ENCODE measurements at places on chromosomes 5 and 9. TPM values are rescaled to one million over a fixed set of nuclear protein-coding genes. Genes with fewer than 3 reads are reported as not detected.

Gene FOXI1
- total RNA-seq: 0.18 TPM

Gene BNC2
- 40.8 TPM for total RNA-seq

DNA sequence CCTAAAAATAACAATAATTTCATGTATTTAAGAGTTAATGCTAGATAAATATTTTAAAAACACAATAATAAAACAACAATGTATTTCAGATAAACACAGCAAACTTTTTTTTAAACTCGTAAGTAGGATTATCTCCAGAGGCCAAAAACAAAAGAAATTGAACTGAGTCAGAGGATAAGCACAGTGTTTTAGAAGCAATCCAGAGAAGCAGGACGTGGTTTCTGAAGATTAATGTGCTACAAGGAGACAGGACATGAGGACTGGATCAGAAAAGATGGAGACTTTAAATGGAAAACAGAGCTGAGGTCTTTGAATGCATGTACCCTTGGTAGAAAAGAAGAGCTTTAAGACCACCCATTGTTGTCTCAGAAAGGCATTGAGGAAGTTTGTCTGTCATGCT is 491.2 kb upstream of the TLE4 start:
- no peaks in the 10 kb centered on the region for H3K4me1 ChIP-seq
- H3K4me3 ChIP-seq: no peak overlapping the region
- H3K36me3 ChIP-seq: no peaks in the 10 kb centered on the region
- no peaks in the 10 kb centered on the region for H3K27me3 ChIP-seq

DNA sequence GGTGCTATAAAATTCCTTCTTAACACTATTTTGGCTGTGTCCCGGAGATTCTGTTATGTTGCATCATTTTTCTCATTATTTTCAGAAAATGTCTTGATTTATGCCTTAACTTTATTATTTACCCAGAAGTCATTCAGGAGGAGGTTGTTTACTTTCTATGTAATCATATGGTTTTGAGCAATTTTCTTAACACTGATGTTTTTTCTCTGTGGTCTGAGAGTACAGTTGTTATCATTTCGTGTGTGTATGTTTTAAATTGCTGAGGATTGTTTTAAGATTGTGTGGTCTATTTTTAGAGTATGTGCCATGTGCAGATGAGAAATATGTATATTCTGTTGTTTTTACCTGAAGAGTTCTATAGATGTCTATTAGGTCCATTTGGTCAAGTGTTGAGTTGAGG is 498.1 kb upstream of the ZNF608 start:
- DNase-seq: no peak
- H3K27ac ChIP-seq: no peak overlapping the region
- H3K27me3 ChIP-seq: no peaks in the 10 kb centered on the region
- no peak overlapping the region for H3K4me3 ChIP-seq
- no peaks in the 10 kb centered on the region for H3K36me3 ChIP-seq

DNA sequence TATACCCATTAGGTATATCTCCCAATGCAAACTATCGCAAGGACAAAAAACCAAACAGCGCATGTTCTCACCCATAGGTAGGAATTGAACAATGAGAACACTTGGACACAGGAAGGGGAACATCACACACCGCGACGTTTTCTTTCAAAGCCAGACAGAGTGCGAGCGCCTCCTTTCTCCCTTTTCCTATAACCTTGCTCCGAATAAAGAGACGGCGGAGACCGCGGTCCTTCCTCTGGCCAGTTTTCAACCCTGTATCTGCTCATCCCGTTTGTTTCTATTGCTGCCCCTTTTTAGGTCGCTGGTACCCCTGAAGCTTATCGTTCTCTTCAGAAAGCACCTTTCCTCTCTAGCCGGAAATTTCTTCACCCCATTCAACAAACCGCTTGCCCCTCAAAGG is 1.3 kb downstream of the LVRN start:
- H3K27me3 ChIP-seq: peaks cover 33% of the 10 kb centered on the region
- peak; percentile 25 for DNase-seq
- H3K36me3 ChIP-seq: no peaks in the 10 kb centered on the region
- peaks cover 21% of the 10 kb centered on the region for H3K4me1 ChIP-seq
- H3K27ac ChIP-seq: no peak overlapping the region

DNA sequence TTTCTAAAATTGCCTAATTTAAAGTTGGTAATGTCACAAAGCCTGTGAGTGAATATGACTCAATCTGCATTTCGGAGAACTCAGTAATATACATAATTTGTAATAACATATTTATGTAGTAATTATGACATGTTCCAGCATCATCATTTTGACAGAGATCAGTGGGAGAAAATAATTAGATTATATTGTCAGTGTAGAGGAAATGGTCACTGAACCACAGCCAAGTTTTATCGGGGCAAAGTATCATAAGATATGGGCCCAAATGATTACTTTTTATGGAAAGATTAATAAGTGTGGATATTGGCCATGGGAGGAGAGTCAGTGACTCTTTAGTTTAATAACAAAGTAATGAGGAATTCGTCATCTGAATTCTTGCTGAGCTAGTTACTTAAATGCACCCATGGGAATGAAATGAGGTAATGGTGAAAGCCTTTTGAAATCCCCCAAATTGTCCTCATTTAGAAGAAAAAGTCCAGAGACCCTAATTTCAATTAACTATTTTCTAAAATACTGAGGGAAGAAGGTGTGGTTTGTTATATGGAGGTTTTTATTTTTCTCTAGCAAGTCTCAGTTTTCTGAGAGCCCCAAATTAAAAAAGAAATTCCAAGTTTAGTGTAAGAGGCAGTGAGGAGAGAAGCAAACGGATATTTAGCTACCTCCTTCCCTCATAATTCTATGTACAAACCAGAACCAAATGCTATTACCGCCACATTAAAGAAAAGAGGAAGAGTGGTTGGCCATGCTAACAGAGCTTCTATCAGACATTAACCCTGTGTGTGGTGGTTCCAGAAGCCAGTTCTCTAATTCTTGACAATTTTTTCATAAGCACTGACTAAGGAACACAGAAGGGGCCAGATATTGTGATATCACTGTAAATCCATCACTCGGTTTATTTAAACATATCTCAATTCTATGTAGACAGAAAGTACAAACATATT is 37.7 kb upstream of the MRPS30 start:
- H3K4me1 ChIP-seq: no peaks in the 10 kb centered on the region
- no peak overlapping the region for H3K4me3 ChIP-seq
- H3K27me3 ChIP-seq: no peaks in the 10 kb centered on the region
- no peak for DNase-seq

GRCh38 chr5:125002727-125003598 is 256.5 kb upstream of the ZNF608 start:
- H3K27me3 ChIP-seq: no peaks in the 10 kb centered on the region
- H3K27ac ChIP-seq: no peak overlapping the region
- H3K36me3 ChIP-seq: no peaks in the 10 kb centered on the region
- DNase-seq: no peak

DNA sequence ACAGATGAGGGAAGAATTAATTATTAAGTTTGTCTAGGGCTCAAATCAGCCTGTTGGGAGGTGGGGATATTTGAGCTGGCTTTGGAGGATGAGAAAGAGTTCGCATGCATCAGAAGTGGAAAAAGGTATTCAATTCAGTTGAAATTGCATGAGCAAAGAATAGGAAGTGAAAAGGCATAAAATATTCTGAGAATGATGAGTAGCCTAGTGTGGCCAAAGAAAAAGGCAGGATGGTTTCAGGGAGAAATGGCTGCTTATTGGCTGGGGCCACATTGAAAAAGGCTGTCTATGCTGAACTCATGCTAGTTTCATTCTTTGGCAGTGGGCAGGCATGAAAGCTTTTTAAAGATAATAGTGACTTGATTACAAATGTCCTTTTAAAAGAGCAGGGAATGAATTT is 235.4 kb upstream of the RIOK2 start:
- H3K36me3 ChIP-seq: no peaks in the 10 kb centered on the region
- no peak for DNase-seq
- H3K4me1 ChIP-seq: no peaks in the 10 kb centered on the region
- no peak overlapping the region for H3K4me3 ChIP-seq
- no peaks in the 10 kb centered on the region for H3K27me3 ChIP-seq

DNA sequence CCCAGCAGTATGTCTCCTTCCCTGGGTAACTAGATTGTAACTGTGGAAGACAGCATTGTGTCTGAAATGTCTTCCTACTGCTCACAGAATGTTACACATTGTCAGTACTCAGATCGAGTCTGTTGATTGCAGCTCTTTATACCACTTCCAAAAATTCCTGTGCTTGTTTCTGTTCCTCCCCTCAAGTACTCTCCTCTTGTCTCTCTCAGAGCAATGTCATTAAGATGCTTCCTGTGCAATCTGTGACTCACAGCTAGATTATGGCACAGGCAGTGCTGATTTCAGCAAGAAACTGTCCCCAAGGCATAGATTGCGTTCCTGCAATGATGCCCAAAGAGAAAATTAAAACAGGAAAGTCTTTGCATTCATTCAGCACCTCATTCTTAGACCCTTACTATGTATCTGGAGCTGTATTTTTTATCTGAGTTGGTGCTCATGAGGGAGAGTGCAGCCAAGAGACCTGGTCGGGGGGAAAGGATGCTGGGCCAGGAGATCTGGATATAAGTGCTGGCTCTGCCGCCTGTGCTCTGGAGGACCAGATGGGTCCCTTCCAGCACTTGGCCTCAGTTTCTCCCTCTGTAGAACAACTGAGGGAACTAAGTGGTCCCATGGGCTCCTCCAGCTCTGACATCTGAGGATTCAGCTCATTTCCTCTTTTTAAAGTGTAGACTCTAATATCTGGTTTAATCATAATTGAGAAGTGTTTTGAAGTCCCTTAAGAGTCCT is 40.8 kb upstream of the GNPDA1 start:
- no peak overlapping the region for H3K4me3 ChIP-seq
- H3K36me3 ChIP-seq: no peaks in the 10 kb centered on the region
- H3K4me1 ChIP-seq: peaks cover 13% of the 10 kb centered on the region
- no peaks in the 10 kb centered on the region for H3K27me3 ChIP-seq

- H3K27me3 ChIP-seq: no peaks in the 10 kb centered on the region
- H3K4me1 ChIP-seq: no peaks in the 10 kb centered on the region
- no peak overlapping the region for H3K4me3 ChIP-seq
- DNase-seq: no peak
These were observed 110.3 kb downstream of the ARRDC3 start for GRCh38 chr5:91272858-91273257.

- no peak overlapping the region for H3K4me3 ChIP-seq
- H3K27me3 ChIP-seq: no peaks in the 10 kb centered on the region
- DNase-seq: no peak
- peak overlapping the region; percentile 45 for H3K27ac ChIP-seq
- no peaks in the 10 kb centered on the region for H3K36me3 ChIP-seq
- H3K4me1 ChIP-seq: no peaks in the 10 kb centered on the region
These were observed 87.5 kb upstream of the GAS1 start for GRCh38 chr9:87034841-87035240.

DNA sequence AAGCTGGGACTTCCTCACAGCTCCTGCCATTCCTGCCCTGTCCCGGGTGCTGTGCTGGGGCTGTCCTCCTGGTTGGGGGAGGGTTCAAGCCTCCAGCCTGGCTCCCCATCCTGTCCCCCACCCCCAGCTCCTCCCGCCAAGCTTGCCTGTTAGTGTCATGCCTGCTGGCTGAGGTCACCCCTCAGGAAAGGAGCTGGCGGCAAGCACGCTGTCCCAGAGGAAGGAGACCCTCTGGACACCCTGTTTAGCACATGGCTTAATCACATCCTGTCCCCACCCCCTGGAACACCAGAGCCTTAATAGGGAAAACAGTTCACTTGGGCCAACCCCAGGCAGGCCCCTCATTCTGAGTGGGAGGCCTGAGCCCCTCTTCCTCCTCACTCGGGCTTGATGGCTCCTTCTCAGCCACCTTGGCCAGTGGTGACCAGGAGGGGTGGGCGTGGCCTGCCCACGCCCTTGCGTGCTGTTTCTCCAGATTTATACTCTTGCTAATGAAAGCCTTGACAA is 9.2 kb upstream of the PHYHD1 start:
- no peaks in the 10 kb centered on the region for H3K27me3 ChIP-seq
- H3K36me3 ChIP-seq: peaks cover 85% of the 10 kb centered on the region
- H3K4me3 ChIP-seq: no peak overlapping the region
- peaks cover 63% of the 10 kb centered on the region for H3K4me1 ChIP-seq
- DNase-seq: no peak

GRCh38 chr5:83253720-83254119 is 176.4 kb downstream of the XRCC4 start:
- H3K4me1 ChIP-seq: no peaks in the 10 kb centered on the region
- no peak overlapping the region for H3K27ac ChIP-seq
- DNase-seq: no peak
- no peaks in the 10 kb centered on the region for H3K36me3 ChIP-seq
- H3K27me3 ChIP-seq: no peaks in the 10 kb centered on the region

- H3K4me3 ChIP-seq: no peak overlapping the region
- H3K27me3 ChIP-seq: no peaks in the 10 kb centered on the region
- H3K36me3 ChIP-seq: peaks cover 20% of the 10 kb centered on the region
- H3K27ac ChIP-seq: no peak overlapping the region
These were observed 84.8 kb downstream of the MVB12B start for GRCh38 chr9:126411225-126411947.

DNA sequence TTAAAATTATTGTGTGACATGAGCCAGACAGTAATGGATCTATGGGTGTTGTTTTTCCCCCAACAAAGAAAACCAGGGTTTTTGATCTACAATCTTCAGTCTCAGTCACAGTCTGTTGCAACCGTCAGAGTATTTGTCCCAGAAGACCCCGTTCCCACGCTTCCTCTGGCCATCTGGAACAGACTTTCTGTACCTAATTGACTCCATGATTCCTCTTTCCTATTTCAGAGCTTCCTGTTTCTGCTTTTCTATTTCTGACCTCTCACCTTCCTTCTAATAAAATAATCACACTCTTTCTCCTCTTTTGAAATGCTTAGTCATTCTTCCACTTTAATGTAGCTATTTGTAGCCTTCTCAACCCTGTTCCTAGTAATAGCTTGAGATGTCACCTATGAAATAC is 1044.8 kb downstream of the DTWD2 start:
- H3K4me1 ChIP-seq: no peaks in the 10 kb centered on the region
- peak; percentile 7 for DNase-seq
- H3K27me3 ChIP-seq: no peaks in the 10 kb centered on the region
- H3K4me3 ChIP-seq: no peak overlapping the region

Measured in stomach (tissue), 19 donors.